ENCODE measurements at places on chromosomes 7 and 10.

DNA sequence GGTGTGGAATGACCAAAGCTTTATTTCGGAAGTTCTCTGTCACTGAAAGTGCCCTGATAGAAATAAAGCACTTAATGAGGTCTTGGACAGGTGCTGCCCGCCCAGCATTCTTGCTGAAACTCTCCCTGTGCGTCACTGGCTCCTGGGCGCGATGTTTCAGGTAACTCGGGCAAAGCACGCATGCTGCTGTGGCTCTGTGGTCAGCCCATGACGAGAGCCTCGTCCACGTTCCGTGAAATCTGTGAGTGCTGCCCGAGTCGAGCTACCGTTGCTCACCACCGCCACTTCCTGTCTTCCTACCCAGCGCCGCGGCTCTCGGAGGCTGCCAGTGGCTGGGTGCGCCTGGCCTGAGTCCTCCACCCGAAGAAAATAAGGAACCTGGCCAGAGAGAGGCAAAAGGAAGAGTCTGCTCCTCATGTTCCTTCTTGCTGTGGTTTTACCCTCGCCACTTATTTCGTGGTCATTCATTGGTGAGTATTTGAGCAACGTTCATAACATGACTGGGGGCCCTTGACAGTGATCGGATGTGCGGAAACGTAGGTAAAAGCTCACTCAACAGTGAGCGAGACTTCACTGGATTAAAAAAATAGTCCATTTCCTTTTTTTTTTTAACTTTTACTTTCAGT, 95.5 kb downstream of the MAP3K8 start:
- DNase-seq, result peak; percentile 76

- DNase-seq, result no peak
Measured at GRCh38 chr10:131532291-131532690, 220.8 kb upstream of the TCERG1L start.

GRCh38 chr7:53229202-53229601, 193.8 kb downstream of the POM121L12 start:
- no peak for DNase-seq

GRCh38 chr10:69474742-69475432, 23.6 kb downstream of the TSPAN15 start:
- no peak for DNase-seq

DNA sequence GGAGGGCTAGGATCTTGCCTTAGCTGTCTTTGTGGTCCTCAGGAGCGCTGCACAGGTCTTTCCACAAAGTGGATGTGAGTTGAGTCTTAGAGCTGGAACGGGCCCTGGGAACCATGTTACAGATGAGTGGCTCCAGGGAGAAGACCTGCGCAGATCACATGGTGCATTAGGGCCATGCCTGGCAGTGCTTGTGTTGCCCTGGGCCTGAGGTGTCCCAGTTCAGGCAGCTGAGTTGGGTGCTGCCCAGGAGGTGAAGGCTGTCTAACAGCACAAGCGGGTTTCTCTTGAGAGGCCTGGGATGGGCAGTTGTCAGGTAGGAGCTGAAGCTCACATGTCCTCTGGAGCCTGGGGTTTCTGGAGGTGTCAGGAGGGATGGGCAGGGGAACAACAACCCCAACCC, 33.7 kb upstream of the ANKRD2 start:
- DNase-seq, result no peak

- DNase-seq, result no peak
Measured at GRCh38 chr7:151631570-151631952, 111.9 kb upstream of the RHEB start.

GRCh38 chr7:16881844-16882243, at the start of gene AGR3:
Gene AGR3 (minus strand): TSS chr7:16881983. CDS start chr7:16878618, 3,365 bp downstream.
- no peak for DNase-seq

GRCh38 chr7:157488281-157488680, 151.5 kb downstream of the DNAJB6 start:
- DNase-seq, result no peak

DNA sequence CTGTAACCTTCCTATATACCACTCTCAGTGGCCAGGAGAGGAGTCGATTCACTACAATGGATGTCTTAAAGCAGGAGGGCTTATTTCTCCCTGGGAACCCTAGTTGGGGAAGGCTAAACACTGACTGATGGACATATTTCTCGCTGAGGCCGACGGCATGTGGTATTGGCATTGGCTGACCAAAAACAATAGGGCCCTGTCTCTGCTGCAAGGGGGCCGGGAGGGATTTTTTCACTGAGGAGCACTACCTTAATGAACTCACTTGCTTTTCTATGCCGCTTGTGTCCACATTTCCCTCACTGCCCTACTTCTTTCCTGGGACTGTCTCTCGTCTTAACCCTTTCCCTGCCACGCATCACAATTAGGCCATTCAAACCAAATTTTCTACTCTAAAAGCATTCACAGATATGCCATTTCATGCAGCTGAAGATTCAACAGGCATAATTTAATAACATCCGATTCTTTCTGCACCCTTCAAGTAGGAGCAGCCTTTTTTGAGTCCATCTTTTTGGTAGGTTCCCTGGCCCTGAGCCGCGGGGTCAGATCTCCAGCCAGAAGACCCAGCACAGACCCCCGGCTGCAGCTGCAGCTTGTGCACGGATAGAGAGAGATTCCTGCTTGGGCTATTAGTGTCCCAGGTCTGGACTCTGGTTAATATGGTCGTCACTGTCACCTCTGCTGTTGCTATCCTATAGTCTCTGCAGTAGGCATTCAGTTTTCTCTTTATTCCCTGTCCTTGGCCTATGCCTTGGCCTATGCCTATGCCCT, 118.7 kb downstream of the HIPK2 start:
- DNase-seq, result peak; percentile 88

- no peak for DNase-seq
Measured at GRCh38 chr10:109456566-109457301, 466.6 kb downstream of the XPNPEP1 start.

- no peak for DNase-seq
Measured at GRCh38 chr7:107989618-107990373, 13.2 kb downstream of the LAMB1 start.

- peak; percentile 88 for DNase-seq
Measured at GRCh38 chr7:74612015-74612829, 45.3 kb upstream of the GTF2I start.

DNA sequence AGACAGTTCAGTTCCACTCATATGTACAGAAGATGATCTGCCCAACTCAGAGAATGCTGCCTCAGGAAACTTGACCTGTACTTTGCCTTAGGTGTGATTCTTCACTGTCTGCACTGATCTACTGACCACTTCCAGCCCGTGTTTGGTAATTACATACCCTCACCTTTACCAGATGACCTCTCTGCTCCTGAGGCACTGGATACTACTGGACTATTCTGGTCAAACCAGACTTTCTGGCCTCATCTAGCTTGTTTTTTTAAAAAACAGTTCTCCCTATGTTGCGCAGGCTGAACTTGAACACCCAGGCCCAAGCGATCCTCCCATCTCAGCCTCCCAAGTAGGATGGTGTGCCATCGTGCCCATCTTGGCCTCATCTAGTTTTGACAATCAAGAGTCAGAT, 26.2 kb downstream of the IDE start:
- no peak for DNase-seq

- DNase-seq, result no peak
Measured at GRCh38 chr10:51170518-51171245, 96.4 kb downstream of the PRKG1 start.

DNA sequence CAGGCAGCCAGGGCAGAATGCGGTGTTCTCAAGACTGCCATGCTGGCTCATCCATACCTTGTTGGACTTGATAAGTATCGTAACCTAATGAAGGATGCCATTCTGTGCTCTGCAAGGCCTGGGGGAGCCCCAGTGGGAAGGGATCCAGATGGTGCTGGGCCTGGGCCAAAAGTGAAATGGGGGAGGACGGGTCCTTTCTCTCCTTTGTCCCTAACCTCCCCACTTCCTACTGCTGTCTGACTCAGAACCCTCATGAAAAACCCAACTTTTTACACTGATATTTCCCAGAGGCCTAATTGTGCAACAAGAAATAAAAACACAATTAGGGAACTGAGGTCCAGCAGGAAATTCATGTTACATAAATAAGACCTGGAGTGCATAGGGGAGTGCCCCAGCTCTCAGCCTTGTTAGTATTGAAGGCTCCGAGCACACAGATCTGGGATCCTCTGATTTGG, 193.7 kb upstream of the SVIL start:
- DNase-seq, result no peak

DNA sequence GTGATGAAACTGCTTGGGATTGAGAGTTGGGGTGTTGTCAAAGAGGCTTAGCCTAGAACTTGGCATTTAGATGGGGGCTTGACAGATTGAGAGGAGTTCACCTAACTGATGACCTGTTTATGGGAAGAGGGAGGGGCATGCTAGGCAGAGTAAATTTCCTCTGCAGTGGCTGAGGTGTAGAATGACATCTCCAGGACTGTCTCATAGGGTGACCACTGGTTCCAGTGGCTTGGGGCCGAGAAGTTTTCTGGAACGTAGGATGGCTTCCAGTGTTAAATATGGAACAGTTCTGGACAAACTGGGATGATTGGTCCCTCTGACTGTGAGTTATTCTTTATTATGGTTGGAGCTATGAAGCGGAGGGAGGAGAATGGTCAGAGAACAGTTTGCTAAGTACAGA, 186.4 kb downstream of the PLXDC2 start:
- no peak for DNase-seq

- DNase-seq, result peak; percentile 90
Measured at GRCh38 chr10:22988581-22989360, 60.9 kb downstream of the ARMC3 start.

DNA sequence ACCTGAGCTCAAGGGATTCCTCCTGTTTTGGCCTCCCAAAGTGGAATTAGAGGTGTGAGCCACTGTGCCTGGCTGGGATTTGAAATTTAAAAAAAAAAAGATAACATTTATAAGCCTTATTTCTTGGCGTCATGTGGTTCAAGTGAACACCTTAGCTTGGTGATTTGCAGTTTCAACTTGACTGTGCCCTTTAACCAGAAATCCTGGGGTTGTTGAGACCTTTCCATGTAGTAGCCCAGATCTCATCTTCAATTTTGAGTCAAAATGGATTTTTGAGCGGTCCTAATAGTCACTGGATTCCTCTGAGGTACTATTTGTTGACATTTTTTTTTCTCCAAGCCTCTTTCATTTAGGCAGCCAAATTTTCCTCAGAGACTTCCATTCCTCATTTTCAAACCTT, 29.5 kb upstream of the FBXW4 start:
- DNase-seq, result no peak

DNA sequence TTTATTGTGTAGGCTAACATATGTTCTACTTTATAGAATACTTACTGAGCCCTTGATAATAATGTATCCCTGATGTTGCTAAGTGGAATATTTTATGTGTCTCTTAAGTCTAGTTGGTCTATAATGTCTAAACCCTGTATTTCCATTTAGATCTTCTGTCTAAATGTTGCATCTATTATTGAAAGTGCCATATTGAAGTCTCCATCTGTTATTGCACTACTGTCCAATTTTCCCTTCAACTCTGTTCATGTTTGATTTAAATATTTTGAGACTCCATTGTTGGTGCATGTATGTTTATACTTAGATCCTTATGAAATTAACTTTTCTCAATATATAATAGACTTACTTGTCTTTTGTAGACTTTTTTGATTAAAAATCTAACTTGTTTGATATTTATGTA, 924.5 kb upstream of the KCND2 start:
- no peak for DNase-seq

DNA sequence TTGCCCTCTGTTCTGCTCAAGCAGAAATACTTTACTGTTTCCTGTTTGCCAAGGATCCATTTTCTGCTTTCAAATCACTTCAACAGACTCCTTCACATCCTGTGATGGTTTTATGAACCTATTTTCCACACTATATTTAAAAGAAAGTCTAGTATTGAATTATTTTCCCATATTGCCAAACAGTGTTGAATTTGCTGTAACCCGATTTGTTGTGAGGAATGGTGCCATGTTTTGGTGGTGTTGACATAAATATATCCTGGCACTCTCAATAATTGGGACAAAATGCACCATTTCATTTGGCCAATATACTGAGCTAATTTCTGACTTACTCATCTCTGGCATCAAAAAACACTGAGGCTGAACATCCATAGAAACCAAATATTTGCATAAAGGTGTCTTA, 615.4 kb upstream of the SEMA3D start:
- no peak for DNase-seq

- DNase-seq, result no peak
Measured at GRCh38 chr10:63887023-63887589, 365.9 kb downstream of the REEP3 start.

DNA sequence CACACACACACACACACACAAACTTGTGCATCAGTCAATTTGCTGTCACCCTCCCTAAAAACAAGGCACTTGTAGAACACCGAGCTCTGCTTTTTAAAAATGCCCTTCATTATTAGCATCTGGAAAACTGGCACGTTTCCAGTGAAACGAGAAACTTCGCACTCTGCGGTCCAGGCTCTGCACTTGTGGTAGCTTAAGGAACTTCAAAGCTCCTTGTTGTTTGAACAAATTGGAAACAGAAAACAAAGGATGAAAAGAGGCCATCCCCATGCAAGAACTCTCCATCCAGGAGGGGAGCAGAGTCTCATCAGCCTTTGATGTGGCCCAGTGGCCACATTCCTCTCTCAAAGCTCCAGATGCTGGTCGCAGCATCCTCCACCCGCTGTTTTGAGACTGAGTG, 105.1 kb downstream of the C10orf90 start:
- DNase-seq, result no peak

- DNase-seq, result no peak
Measured at GRCh38 chr10:29229258-29229705, 59.6 kb upstream of the LYZL1 start.

- no peak for DNase-seq
Measured at GRCh38 chr7:1244700-1245523, 12.2 kb downstream of the UNCX start.

GRCh38 chr7:90201500-90202195, 9.9 kb upstream of the STEAP2 start:
- DNase-seq, result no peak

DNA sequence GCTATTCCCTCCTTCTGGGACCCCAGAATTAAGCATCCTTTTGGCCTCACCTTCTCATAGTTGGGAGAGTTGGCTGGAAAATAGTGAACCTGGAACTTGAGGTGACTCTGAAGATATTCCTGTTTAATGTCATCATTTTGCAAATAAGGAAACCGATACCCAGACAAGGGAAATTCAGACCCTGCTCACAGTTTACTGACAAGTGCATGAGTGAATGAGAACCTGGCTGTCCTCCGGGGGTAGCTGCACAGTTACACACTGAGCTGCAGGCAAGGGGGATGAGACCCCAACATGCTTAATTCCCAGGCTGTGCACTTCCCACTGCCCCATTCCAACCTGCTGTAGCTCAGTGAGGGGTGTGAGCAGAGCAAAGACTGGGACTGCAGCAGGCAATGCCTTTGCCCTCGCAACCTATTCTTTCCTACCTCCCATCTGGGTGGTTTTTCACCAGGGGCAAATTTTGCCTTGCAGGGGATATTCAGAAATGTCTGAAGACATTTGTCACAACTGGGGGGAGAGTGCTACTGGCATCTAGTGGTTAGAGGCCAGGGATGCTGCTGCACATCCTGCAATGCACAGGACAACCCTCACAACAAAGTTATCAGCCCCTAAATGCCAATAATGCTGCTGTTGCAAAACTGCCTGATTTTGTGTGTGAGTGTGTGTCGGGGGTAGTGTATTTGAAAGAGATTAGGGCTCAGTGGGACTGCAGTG, 136.2 kb downstream of the SORCS3 start:
- DNase-seq, result peak; percentile 34

Data from pons (tissue), 1 donor.